Left renal cortex interstitium (tissue), 4 donors: ENCODE measurements at places on chromosomes 13 and 19. TPM values are rescaled to one million over a fixed set of nuclear protein-coding genes. Genes with fewer than 3 reads are reported as not detected.

ZNF813 gene
- 8.0 TPM for polyA plus RNA-seq

FSD1 gene
- polyA plus RNA-seq, result 7.2 TPM

CEACAM4 gene
- polyA plus RNA-seq, result 0.14 TPM

CGB5 gene
- not detected for polyA plus RNA-seq

RGL3 gene
- polyA plus RNA-seq, result 137 TPM

PLIN4 gene
- 1.8 TPM for polyA plus RNA-seq

GARIN5A gene
- 6.6 TPM for polyA plus RNA-seq

NPAS1 gene
- polyA plus RNA-seq, result 1.3 TPM

PRTN3 gene
- 0.65 TPM for polyA plus RNA-seq

CYP4F2 gene
- 0.42 TPM for polyA plus RNA-seq

LGI4 gene
- polyA plus RNA-seq, result 3.5 TPM

IRGC gene
- not detected for polyA plus RNA-seq

MBNL2 gene
- 63.0 TPM for polyA plus RNA-seq

CYP4F8 gene
- not detected for polyA plus RNA-seq

CD177 gene
- polyA plus RNA-seq, result 0.40 TPM

CRTC1 gene
- polyA plus RNA-seq, result 12.2 TPM

ZNF426 gene
- polyA plus RNA-seq, result 22.3 TPM

IL4I1 gene
- 3.0 TPM for polyA plus RNA-seq

ZNF667 gene
- polyA plus RNA-seq, result 24.7 TPM

ANO8 gene
- 16.0 TPM for polyA plus RNA-seq

MAP4K1 gene
- 5.0 TPM for polyA plus RNA-seq

POU2F2 gene
- polyA plus RNA-seq, result 0.81 TPM

ZNF541 gene
- polyA plus RNA-seq, result 0.25 TPM

ICAM5 gene
- 0.11 TPM for polyA plus RNA-seq

ZNF578 gene
- polyA plus RNA-seq, result 5.7 TPM

HRC gene
- polyA plus RNA-seq, result 38.8 TPM

VSTM1 gene
- 0.27 TPM for polyA plus RNA-seq

RAVER1 gene
- polyA plus RNA-seq, result 45.2 TPM

ZFP28 gene
- polyA plus RNA-seq, result 11.1 TPM

KLF1 gene
- polyA plus RNA-seq, result 0.43 TPM

RNF225 gene
- not detected for polyA plus RNA-seq

IL12RB1 gene
- 0.24 TPM for polyA plus RNA-seq

ZNF729 gene
- 1.7 TPM for polyA plus RNA-seq

CCDC70 gene
- not detected for polyA plus RNA-seq

PRR22 gene
- polyA plus RNA-seq, result 3.7 TPM

PDX1 gene
- polyA plus RNA-seq, result not detected

ZNF675 gene
- 16.8 TPM for polyA plus RNA-seq

BEST2 gene
- 0.13 TPM for polyA plus RNA-seq

ZNF415 gene
- polyA plus RNA-seq, result 18.7 TPM

TMIGD2 gene
- polyA plus RNA-seq, result 0.61 TPM

LRRC8E gene
- 2.6 TPM for polyA plus RNA-seq

ZIM2 gene
- polyA plus RNA-seq, result 4.7 TPM

POU4F1 gene
- polyA plus RNA-seq, result 0.07 TPM
